ENCODE measurements at places on chromosomes 3 and 15. TPM values are rescaled to one million over a fixed set of nuclear protein-coding genes. Genes with fewer than 3 reads are reported as not detected.

Gene PRR20G
- polyA plus RNA-seq: not detected

Gene CD86
- polyA plus RNA-seq: not detected

Gene ITIH3
- polyA plus RNA-seq: not detected

Gene SEMA4B
- 4.5 TPM for polyA plus RNA-seq

Gene BLOC1S6
- 46.3 TPM for polyA plus RNA-seq

Gene TRAK1
- polyA plus RNA-seq: 13.7 TPM

Gene ESYT3
- polyA plus RNA-seq: 0.38 TPM

Gene GPR149
- polyA plus RNA-seq: not detected

Gene PLIN1
- polyA plus RNA-seq: not detected

Gene WDR93
- polyA plus RNA-seq: 0.10 TPM

Gene SEMA3G
- 0.06 TPM for polyA plus RNA-seq

Gene MAP1A
- polyA plus RNA-seq: 31.5 TPM
